Endothelial cell of umbilical vein (primary cell): ENCODE measurements at places on chromosomes 5 and 9. TPM values are rescaled to one million over a fixed set of nuclear protein-coding genes. Genes with fewer than 3 reads are reported as not detected.

- DNase-seq = no peak
Observed at GRCh38 chr5:10934783-10935355, 173.8 kb upstream of the DAP start.

DNA sequence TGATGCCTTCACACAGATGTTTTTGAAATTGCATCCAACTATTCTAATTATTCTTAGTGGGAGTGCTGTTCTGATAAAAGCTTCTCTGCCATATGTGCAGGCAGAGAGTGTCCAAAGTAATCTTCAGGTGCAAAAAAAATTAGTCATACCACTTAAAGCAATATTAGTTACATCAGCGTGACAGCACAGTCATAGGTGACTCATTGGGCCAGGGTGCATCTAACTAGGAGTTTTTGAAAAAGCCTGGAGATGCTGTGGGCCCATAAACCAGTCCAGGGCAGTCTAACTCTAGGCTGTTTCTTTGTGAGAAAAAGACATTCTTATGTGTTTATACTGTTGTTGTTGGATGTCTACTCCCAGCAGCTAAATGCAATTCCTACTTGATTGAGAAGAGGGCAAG is 33.0 kb upstream of the C6 start:
- no peak for DNase-seq

GRCh38 chr5:1445313-1445688 is at the start of gene SLC6A3:
Gene SLC6A3, minus strand, starts transcription at chr5:1445440. Its CDS starts 2,243 bp downstream, at chr5:1443197.
- DNase-seq = no peak

GRCh38 chr5:140038373-140038957 is 4.6 kb downstream of the NRG2 start:
- DNase-seq = peak; percentile 48

The ACER2 gene
- 7.3 and 7.7 TPM in 2 replicates for total RNA-seq

The PDLIM4 gene
- 65.7 and 69.8 TPM in 2 replicates for total RNA-seq
